ENCODE measurements at places on chromosomes 1 and 21. TPM values are rescaled to one million over a fixed set of nuclear protein-coding genes. Genes with fewer than 3 reads are reported as not detected.

The LRRC71 gene
- 0.47 TPM for polyA plus RNA-seq

The IL23R gene
- polyA plus RNA-seq = not detected

The RPE65 gene
- not detected for polyA plus RNA-seq

The RGSL1 gene
- polyA plus RNA-seq = not detected

The MTOR gene
- polyA plus RNA-seq = 19.5 TPM

The VWA5B1 gene
- polyA plus RNA-seq = not detected

The PHGDH gene
- 69.1 TPM for polyA plus RNA-seq

The NUF2 gene
- 13.0 TPM for polyA plus RNA-seq

The PLOD1 gene
- polyA plus RNA-seq = 635 TPM

The TMIGD3 gene
- 0.12 TPM for polyA plus RNA-seq

The NFASC gene
- 0.79 TPM for polyA plus RNA-seq

The CHI3L2 gene
- polyA plus RNA-seq = 0.39 TPM

DNA sequence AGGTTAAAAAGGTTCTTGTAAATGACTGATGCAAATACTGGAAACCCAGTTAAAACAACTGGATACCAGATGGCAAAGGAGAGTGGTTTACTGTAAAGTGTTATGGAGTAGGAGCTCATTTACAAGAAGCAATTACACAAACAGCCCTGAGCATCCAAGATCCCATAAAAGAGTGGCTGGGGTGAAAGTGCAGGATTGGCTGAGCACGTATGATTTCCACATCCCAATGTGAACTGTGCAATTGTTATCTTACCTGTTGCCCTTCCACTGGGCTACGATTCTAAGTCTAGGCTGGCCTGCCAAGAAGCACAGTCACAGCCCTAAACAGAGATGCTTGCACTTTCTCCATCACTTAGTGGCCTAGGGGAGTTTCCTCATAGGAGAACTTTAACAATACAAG is 277.6 kb upstream of the RUNX1 start:
- peak; percentile 18 for DNase-seq

- DNase-seq = no peak
These were observed 26.1 kb downstream of the SLC1A7 start for GRCh38 chr1:53116307-53116810.

DNA sequence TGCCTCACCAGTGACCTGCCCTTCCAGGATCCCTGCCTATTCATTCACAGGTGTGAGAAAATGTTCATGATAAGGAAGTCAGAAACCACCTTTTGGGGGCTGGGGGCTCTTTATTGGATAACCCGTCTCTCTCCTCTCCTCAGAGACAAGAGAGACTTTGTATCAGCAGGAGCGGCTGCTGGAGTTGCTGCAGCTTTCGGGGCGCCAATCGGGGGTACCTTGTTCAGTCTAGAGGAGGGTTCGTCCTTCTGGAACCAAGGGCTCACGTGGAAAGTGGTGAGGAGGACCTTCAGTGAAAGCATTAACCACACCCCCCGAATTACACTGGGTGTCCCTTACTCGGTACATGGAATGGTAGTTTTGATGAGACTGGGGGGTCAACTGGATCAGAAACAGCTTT is 20.6 kb downstream of the NPPA start:
- DNase-seq = no peak

GRCh38 chr1:31805318-31805717 is 10.5 kb downstream of the SPOCD1 start:
- no peak for DNase-seq

DNA sequence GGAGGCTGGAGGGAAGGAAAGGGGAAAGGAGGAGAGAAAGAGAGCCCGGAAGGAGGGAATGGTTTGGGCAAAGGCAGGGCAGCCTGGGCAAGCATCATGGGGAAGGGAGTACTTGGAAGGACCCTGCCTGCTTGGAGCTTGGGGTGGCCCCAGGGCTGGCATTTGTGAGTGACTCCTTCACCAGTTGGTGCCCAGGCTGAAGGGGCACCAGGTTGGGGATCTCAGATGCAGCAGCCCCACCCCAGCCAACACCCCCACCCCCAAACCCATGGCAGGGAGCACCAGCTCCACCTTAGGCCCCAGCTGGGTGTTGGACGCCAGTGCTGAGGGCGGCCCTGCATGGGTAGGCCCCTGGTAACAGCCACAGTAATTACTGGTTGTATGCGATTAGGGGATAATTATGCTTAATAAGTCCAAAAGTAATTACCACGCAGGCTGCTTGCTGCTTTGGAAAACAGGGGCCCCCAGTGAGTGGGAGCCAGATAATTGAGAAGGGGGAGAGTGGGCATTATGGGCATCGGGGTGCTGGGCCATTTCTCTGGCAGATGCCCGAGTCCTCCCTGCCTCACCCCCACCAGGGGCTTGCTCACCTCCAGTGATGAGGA is 78.3 kb downstream of the VWA5B1 start:
- no peak for DNase-seq

DNA sequence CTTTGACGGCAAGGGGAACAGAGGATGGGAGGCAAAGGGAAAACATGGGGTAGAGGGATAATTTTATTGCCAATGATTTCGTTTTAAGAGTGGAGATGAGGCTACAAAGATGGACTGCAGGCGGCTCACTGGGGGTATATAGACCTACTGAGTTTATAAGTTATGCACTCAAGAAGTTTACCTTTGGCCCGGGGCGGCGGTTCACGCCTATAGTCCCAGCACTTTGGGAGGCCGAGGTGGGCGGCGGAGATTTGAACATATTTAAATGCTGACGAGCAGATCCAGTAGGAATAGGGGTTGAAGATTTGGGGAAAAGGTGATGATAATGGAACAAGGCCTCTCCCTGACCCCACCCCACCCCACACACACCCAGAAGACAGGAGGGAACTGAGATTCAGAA is 8.1 kb upstream of the SLAMF9 start:
- DNase-seq = no peak

- DNase-seq = no peak
These were observed 99.1 kb upstream of the DISP3 start for GRCh38 chr1:11379851-11380250.

GRCh38 chr21:15355066-15355465 is 290.3 kb upstream of the NRIP1 start:
- DNase-seq = no peak

GRCh38 chr1:22815421-22816066 is 104.9 kb downstream of the EPHB2 start:
- DNase-seq = no peak

- DNase-seq = no peak
These were observed 93.1 kb downstream of the ZMYM4 start for GRCh38 chr1:35361638-35362037.

DNA sequence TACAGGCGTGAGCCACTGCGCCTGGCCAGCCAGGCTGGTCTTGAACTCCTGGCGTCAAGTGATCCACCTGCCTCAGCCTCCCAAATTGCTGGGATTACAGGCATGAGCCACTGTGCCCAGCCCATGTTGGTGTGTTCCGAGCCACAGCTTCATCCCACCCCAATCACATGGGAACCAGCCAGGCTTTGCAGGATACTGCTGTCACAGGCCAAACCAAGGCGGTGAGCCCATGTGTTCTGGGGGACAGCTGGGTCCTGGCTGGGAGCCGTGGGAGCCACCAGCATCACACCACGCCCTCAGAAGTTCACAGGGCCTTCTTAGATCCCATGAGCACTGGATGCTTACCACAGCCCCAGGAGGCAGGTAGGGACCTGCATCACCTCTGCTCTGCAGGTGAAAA is 56.9 kb downstream of the DHRS3 start:
- DNase-seq = no peak

DNA sequence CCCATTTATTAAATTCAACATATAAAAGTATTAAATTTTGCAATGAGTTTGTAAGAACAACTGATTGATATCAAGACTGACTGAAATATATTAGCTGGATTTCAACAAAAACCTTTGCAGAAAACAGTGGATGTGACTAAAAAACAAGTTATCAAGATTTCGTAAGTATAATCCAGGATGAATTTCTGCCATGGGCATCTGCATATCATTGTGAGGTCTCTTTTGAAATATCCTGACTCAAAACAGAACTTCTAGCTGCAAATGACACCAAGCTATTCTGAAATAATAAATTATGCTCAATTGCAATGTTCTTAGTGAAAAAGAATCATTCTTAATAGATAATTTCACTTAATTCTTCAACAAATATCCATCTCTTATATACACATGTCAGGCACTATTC is 52.6 kb downstream of the CD34 start:
- DNase-seq = no peak

DNA sequence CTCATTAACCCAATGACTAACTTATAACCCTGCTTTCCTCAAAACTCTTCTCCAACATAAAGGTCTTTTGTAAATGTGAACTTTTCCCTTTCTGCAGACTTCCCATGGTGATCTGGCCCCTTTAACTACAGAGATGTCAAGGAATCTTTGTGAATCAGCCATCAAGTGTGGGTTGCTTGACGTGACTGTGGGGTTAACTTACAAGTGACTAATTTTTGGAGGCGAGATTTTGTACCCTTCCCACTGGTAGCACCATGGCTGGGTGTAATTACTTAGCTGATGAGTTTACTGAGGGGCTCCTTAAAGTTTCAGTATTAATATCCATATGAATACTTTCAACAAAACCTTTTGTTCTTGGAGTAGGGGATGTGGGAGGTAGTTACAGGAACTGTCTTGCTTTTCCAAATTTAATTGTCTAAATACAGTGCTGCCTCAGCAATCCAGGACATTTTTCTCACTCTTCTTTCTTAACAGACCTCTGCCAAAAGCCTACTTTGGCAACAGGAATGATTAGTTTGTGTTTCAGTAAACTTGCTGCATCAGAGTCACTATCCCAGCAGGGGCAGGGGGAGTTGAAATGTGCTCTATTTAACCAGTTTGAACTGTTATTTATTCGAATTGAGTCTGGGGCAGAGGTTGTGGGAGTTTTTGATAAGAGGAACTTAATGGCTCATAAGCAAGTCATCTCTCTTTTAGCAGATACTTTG is 217.3 kb upstream of the FGGY start:
- peak; percentile 57 for DNase-seq

- DNase-seq = peak; percentile 58
These were observed at the start of gene CLDN14 for GRCh38 chr21:36479415-36480402. Gene CLDN14, minus strand, starts transcription at chr21:36480122. Its CDS starts 18,427 bp downstream, at chr21:36461695.

GRCh38 chr1:156750191-156750672 is 1.2 kb downstream of the HDGF start:
- no peak for DNase-seq

DNA sequence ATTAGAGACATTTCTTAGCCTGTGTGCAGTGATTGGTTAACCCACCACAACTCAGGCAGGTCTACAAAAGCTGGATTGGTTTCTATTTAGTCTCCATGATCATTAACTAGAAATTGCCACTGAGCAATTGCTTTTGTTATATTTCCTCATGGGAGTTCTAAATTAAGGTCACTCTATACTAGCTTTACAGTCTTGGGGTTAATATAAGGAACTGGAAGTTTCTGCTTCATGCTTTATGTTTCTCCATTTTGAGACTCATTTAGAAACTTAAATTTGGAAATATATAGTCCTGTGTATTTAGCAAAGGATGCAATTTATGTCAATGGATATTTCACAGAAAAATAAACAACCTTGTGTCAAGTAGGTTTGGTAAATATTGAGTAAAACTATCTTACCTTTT is 137.5 kb downstream of the HLX start:
- no peak for DNase-seq

- DNase-seq = no peak
These were observed 28.5 kb upstream of the PLXNA2 start for GRCh38 chr1:208272713-208273112.

DNA sequence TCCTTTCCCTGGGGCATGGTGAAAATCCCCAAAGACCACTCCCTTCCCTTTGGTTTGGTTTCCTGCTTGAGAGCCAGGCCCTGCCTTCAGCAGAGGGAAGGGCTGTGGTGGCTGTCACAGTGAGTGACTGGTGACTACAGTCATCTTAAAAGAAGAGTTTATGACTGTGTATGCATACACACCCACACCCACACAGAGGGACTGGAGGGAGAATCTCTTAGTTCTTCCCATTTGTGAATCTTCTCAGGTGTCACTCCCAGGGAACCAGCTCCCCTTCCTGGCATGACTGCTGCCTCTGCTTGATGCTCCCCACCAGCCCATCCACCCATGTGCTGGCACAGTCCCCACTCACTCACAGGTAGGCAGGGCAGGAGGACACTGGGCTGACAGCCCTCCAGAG is 3.9 kb upstream of the KCNA2 start:
- DNase-seq = no peak
